ENCODE measurements at places on chromosomes 2 and 18.

DNA sequence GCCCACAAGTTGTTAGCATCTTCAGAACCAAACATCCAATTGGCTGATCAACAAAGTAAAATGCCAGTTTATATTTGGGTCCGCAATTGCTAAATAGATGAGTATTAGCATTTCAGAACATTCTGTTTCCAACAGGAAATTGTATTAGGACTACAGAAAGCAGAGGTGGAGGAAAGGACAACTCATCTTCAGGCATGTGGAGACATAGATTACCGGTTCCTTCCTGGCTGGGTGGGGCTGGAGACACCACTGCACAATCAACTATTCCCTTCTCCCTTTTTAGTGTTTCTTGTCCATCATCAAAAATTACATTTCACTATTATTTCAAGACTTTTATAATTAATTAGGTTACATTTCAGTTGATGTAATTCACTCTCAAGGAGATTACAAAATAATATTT, 83.8 kb downstream of the ADAM23 start:
- no peak for DNase-seq

DNA sequence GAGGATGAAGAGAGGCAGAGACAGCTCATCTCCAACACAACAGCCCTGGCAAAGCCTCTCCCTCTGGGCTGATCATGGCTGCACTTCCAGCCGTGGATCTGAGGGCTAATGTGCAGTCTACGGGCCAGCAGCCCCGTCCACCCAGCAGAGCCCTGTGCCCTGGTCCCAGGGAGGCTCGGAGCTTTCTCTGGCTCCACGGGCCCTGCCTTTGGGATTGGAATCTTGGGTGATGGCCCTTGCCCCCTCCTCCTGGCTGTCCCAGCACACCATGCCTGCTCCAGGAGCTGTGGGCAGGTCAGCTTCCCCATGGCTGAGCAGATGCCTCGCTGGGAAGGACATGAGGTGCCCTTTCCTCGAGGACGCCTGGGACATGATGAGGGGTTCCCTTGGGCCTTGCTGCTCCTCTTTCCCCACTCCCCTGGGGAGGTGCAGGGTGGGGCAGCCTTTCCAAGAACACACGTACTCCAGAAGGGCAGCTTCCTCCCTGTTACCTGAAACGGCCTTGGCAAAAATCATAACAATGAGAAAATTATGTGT, 66.9 kb downstream of the C18orf63 start:
- DNase-seq = no peak

DNA sequence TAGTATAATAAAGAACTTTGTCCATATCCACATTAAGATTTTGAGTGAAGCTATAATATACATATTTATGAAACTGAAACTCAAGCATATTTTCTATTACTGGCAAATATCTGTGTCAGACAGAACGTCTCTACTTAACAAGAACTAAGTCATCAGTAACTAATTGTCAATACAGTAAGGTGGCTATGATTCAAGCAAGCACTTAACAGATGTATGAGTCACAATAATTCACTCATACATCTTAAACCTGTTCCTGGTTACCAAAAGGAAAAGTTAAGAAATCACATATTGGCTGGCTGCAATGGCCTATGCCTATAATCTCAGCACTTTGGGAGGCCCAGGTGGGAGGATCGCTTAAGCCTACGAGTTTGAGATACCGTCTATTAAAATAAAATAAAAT, 96.0 kb downstream of the SOS1 start:
- DNase-seq = no peak

- no peak for DNase-seq
Measured at GRCh38 chr2:40955635-40956034, 503.7 kb upstream of the SLC8A1 start.

GRCh38 chr2:101109451-101110118, 41.6 kb downstream of the TBC1D8 start:
- no peak for DNase-seq

DNA sequence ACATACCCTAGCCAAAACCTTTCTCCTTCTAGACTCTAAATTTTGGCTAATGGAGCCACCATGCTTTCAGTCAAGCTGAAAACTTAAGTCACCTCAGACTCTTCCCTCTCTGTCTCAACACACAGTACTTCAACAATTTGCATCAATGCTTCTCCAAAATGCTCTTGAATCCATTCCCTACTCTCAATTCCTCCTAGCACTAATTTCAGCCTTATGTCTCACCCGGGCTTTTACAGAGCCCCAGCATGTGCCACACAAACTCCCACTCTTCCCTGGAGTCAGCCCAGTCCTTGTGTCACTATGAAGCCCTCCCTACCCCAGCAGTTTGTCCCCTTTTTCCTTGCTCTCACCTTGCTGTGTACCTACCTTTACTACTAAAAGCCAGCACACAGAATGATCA, 38.7 kb downstream of the AAK1 start:
- no peak for DNase-seq

- no peak for DNase-seq
Measured at GRCh38 chr2:198314559-198315153, 510.3 kb downstream of the PLCL1 start.

DNA sequence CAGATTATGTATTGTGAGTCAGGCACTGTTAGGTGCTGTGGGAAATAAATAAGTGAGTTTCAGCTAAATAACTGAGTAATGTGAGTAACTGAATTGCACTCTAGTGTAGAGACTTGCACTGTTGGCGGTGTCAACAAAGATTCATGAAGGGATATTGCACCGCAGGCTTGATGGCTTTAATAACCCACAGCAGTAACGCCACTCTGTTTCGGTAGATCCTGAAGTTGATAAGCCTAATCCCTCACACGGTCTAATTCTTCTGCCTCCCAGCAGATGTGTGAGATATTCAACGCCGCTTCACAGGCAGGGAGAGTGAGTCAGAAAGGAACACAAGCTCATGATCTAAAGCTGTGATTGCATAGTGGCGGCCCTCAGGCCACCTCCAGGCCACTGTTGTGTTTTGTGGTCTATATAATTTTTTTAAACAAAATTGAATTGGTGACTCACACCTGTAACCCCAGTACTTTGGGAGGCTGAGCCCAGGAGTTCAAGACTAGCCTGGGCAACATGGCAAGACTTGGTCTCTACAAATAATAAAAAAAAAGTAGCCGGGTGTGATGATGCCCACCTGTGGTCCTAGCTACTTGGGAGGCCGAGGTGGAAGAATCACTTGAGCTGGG, 94.3 kb downstream of the LIPG start:
- DNase-seq = no peak

DNA sequence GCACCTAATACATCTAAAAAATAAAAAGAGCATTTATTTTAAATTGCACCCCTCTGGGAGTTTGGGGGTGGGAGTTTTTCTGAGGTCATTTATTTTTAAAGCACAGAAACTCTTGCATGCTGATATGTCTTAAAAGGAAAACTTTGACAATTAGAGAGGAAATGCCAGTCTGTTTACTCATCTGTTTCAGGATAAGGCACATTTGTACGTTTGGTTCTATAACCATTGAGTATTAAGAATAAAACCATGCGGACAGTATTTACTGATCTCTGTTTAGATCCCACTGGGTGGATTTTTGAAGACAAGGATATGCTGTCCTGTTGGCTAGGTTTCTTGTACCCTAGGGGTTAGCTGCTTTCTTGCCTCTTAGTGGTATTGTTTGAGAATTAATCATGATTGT, 122.9 kb downstream of the TANC1 start:
- no peak for DNase-seq

GRCh38 chr2:238904177-238904576, 56.3 kb downstream of the TWIST2 start:
- no peak for DNase-seq

DNA sequence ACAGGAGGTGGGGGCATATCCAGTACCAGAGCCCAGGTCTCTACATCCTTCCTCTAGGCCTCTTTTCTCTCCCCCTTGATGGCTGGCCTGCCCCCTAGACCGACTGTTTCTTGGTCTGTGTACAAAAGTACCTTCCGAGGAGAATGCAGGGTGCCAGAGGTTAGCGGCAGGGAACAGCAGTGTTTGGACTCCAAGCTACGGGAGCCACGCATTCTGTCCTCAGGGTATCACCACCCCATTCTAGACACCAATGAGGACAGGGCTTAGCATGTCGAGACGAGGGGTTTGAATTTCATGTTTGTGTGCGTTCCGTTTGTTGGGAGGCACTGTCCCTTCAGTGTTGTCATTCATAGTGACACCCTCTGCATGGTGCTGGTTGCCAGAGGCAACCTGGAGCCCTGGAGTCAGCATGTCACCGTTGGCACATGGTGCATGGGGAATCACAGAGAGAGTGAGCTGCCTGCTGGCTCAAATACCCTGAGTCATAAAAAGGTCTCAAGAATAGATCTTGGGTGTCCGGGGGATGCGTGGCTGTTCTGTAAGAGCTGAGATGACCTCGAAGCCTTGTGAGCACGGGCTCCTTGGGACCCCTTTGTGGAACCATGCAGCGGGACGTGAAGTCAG, 57.2 kb upstream of the LDLRAD4 start:
- no peak for DNase-seq

DNA sequence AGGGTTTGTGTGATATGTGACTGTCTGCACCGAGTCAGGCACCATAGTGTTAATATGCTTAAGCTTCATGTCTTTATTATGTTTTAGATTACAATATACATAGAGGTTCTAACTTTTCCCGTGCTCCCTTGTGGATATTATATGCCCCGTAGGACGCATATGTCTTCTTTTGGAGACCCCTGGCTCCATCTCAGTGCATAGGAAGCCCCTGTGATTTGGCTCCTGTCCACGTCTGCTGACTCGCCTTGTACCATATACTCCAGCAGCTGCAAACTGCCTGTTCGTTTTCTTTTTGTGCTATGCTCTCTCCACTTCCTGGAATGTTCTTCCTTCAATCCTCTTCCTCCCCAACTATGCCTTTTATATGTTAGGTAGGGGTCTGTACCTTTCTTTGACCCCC, 110.9 kb downstream of the PTRHD1 start:
- no peak for DNase-seq

GRCh38 chr2:118525346-118525745, 322.1 kb downstream of the EN1 start:
- DNase-seq = no peak

- no peak for DNase-seq
Measured at GRCh38 chr2:151403914-151404313, 5.8 kb upstream of the RIF1 start.

DNA sequence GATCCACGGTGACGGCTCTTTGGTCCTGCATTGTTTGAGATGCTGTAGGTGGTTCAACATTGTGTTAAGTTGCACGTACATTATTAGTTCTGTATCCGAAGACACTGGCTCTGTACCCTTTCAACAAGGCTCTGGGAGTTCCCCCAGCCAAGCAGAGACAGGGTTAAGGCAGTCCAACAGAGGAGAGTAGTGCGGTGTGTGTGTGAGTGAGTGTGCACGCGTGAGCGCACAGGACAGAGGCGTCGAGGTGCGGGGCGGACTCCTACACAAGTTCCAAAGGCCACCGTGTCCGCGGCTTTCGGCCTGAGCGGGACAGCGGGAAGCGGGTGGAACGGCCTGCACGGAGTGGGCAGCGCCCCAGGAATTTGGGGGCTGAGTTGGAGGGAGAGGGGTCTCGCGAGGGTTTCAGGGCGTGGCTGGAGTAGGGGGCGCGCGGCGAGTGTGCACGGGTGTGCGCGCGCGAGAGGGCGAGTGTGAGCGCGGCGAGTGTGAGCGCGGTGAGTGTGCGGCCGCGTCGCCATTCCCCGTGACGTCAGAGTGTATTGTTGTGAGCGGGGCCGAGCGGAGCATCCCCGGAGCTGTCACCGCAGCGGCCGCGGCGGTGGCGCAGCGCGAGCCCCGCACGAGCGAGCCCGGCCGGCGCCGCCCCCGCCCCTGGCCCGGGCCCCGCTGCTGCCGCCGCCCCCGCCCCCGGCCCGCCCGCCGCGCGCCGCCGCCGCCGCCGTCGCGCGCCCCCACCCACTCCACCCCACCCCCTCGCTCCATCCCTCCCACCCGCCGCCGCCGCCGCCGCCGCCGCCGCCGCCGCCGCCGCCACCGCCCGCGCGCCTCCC, at the start of gene ASXL3:
Gene ASXL3 (plus strand): TSS at position 535 of the 833 bp plus-strand sequence. CDS start 413 bp downstream, outside the sequence.
- DNase-seq = no peak

DNA sequence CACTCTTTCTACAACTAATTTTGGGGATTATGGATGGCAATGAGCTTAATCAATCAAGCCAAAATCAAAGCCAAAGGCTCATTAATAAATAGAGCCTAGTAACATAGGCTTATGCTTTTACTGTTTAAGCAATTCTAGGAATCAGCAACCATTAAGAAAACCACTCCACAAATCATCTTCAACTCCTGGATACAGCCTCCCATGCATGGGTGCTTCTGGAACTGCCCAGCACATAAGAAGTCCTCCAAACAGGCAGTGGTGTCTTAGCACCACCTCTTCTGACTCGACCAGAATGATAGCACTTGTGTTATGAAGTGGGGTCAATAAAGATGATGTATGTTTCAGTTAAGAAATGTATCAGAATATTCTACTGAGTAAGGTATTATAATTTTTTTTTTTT, 104.4 kb upstream of the SERPINE2 start:
- DNase-seq = no peak

GRCh38 chr2:129708221-129708967, 271.1 kb upstream of the RAB6C start:
- no peak for DNase-seq

GRCh38 chr18:76412818-76413565, 82.0 kb downstream of the ZNF516 start:
- DNase-seq = no peak

DNA sequence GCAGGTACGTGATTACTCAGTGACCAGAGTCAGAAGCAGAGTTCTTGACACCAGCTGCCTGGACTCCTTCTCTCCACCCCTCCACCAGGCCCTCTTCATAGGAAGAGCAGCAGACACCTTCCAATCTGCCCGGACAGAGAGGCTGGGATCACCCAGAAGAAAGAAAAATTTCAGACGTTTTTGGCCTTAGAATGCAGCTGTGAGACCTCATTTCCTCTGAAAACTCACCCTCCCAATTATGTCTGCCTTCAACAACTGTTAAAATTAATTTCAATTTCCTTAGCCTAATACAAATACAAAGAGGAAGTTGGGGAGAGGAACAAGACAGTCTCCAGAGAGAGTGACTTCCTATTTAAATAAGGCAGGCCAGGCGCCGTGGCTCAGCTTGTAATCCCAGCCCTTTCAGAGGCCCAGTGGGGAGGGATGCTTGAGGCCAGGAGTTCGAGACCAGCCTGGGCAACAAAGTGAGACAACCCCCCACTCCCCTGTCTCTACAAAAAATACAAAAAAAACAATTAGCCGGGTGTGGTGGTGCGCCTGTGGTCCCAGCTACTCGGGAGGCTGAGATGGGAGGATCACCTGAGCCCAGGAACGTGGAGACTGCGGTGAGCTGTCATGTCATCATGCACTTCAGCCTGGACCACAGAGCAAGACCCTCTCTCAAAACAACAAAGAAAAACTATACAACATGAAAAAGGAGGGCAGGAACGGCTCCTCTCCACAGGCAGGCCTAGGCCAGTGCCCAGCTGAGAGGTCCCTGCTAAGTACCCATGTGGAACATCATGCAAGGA, 1.6 kb downstream of the SLC66A2 start:
- DNase-seq = no peak
